ENCODE measurements at places on chromosomes 13 and 19.

GRCh38 chr19:16886305-16886880 is 2.4 kb upstream of the F2RL3 start:
- no peak for DNase-seq

- no peak for DNase-seq
Observed at GRCh38 chr19:3608750-3609322, 2.2 kb upstream of the TBXA2R start.

- DNase-seq, result peak; percentile 62
Observed at GRCh38 chr19:35509018-35509652, 4.3 kb downstream of the DMKN start.

- no peak for DNase-seq
Observed at GRCh38 chr13:71378961-71379905, 487.8 kb downstream of the DACH1 start.

DNA sequence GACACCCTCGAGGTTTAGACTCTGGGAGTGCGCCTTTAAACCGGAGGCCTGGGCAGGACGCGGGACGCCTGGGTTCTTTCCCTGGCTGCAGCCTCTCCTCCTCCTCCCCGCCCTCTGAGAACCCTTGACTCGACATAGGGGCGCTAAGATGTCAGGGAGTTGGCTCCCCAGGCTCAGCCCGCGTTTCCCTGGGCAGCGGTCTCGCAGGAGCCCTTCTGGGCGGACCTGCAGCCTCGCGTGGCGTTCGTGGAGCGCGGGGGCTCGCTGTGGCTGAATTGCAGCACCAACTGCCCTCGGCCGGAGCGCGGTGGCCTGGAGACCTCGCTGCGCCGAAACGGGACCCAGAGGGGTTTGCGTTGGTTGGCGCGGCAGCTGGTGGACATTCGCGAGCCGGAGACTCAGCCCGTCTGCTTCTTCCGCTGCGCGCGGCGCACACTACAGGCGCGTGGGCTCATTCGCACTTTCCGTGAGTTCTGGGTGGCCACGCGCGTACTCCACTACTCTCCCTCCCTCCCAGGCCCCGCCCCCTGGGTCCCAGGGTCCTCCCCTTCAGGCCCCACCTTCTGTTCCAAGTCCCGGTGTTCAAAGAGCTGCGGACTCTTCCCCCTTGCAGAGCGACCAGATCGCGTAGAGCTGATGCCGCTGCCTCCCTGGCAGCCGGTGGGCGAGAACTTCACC is 1.3 kb downstream of the ICAM5 start:
- DNase-seq, result peak; percentile 65

DNA sequence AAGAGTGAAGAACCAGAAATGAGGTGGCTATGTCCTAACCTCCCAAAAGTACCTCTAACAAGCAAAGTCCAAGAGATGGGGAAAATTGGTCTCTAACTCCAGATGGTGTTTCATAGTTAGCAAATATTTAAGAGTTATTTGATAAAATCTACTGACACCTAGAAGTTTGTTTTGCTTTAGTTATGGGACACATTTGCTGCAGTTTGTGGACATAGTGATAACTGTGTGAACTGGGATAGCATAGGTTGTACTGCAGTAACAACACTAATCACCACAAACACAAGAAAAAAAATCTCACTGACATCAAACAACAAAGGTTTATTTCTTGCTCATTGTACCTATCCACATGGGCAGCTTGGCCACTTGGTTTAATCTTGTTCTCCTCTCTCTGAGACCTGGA is 965.0 kb upstream of the SPRY2 start:
- no peak for DNase-seq

DNA sequence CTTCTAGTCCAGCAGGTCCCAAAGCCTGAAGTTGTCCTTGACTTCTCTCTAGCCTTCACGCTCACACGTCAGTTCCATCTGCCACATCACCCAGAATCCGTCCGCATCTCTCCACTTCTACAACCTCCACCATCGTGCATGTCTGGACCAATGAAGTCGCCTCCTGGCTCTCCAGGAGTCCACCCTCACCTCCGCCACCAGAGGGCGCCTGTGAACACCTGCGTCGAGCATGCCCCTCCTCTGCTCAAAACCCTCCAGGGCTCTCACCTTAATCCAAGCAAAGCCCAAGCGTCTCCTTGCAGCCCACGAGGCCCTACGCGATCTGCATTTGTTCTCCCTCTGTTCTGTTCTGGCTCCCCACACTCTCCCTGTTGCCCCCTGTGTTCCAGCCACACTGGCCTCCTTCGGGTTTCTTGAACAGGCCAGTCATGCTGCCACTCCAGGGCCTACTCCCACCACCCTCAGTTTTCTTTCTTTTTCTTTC is 3.7 kb downstream of the USHBP1 start:
- peak; percentile 89 for DNase-seq

DNA sequence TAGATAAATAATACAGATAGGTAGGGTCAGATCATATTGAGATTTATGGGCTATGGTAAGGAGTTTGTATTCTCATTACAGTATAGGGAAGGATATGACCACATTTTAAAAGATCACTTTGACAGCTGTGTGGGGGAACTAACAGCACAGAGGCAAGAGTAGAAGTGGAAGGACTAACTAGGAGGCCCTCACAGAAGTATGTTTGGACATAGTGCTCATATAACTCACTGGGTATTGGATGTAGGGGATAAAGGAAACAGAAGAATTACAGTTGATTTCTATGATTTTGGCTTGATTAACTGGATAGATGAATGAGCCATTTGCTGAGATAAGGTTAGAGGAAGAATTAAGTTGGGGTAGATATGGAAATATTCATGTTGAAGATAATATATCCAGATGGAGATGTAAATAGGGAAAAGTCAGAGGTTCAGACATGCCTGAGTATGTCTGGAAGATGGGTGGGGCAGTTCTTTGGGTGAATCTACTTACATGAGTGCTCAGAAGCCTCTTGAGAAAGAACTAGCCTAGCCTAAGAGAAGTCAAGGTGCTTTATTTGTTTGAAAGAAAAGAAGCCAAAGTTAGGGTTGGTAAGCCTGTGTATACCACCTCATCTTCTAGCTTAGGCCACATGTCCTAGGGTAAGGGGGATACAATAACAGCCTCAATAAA is 133.4 kb downstream of the NDFIP2 start:
- no peak for DNase-seq

DNA sequence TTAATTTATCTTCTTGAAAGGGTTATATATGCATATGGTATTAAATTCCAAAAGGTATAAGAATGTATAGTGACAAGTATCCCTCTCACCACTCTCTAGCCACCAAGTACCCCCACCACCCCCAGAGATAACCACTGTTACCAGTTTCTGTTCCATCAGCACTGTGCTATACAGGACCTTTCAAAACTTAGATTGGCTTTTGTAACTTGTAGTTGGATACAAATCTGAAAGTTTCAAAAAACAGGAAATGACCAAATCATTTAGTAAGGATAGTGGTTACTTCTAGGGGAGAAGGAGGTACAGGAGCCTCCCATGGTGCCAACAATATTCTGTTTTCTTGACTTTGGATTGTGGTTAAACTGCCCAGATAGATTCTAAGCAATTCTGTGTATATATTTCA is 56.7 kb downstream of the AKAP11 start:
- DNase-seq, result no peak

GRCh38 chr19:33167438-33167837 is 26.7 kb upstream of the LRP3 start:
- no peak for DNase-seq

- DNase-seq, result no peak
Observed at GRCh38 chr19:4754248-4754647, 30.6 kb upstream of the DPP9 start.

GRCh38 chr19:17526922-17527321 is 15.5 kb downstream of the PGLS start:
- no peak for DNase-seq

- DNase-seq, result no peak
Observed at GRCh38 chr19:3336680-3337523, 29.5 kb upstream of the NFIC start.

DNA sequence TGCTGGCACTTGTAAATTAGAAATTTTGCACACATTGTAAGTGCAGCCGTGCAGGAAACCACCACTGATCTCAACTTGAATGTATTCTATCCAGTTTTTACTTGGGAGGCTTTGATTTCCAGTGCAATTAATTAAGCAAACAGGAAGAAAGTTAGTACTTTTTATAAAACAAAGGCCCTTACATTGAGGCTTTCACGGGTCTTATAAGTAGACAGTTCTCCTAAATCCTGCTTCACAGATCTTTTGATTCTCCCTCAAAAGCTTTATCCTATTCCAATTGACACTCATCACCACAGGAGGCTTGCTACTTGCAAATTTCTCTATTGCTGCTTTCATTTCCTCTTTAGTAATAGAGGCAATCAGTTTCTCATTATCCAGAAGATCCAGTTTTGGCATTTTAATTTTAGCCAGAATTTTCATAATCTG is 90.1 kb downstream of the ERCC5 start:
- DNase-seq, result peak; percentile 18

DNA sequence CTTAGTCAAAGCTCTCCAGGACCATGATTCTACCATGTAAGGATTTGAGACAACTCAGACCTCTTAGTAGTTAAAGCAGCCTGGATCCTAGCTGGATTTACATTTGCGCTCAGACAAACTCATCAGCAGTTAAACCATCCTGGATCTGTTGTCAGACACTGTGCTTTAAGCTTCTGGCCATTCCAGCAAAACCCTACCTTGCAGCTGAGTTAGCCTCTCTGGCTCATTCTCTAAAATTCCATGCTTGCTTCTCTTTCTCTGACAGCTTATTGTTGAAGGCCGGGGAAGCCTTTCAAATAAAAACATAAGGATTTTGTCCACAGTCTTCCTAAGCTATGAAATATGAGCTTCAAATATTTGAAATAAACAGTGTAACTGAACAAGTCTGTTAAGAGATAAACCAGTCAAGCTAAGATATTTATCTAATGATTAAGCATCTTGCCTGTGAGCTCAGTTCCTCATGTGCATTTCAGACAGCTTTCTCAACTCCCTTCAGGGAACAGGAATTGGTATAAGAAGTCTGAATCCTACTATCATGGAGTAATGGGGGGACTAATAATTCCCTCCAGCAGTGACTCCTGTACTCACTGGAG is 89.3 kb downstream of the SLAIN1 start:
- DNase-seq, result no peak

DNA sequence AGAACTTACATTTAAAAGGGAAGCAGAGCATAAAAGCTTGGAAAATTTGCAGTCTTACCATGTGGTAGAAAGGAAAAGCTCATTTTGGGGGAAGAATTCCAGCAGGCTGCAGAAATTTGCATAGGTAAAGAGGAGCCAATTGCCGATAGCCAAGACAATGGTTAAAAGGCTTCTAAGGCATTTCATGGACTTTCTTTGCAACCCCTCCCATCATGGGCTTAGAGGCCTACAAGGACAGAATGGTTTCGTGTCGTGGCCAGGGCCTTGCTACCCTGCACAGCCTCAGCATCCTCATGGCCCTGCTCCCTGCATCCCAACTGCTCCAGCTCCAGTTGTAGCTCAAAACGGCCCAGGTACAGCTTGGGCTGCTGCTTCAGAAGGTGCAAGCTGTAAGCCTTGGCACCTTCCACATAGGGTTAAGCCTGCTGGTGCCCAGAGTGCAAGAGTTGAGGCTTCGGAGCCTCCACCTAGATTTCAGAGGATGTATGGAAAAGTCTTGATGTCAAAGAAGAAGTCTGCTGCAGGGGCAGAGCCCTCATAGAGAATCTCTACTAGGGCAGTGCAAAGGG is 420.3 kb downstream of the PCDH17 start:
- no peak for DNase-seq

GRCh38 chr13:85828094-85828684 is 29.0 kb upstream of the SLITRK6 start:
- peak; percentile 29 for DNase-seq

- DNase-seq, result no peak
Observed at GRCh38 chr19:13808856-13809255, 13.6 kb downstream of the ZSWIM4 start.

GRCh38 chr13:113589251-113589960 is 4.9 kb downstream of the TFDP1 start:
- no peak for DNase-seq

DNA sequence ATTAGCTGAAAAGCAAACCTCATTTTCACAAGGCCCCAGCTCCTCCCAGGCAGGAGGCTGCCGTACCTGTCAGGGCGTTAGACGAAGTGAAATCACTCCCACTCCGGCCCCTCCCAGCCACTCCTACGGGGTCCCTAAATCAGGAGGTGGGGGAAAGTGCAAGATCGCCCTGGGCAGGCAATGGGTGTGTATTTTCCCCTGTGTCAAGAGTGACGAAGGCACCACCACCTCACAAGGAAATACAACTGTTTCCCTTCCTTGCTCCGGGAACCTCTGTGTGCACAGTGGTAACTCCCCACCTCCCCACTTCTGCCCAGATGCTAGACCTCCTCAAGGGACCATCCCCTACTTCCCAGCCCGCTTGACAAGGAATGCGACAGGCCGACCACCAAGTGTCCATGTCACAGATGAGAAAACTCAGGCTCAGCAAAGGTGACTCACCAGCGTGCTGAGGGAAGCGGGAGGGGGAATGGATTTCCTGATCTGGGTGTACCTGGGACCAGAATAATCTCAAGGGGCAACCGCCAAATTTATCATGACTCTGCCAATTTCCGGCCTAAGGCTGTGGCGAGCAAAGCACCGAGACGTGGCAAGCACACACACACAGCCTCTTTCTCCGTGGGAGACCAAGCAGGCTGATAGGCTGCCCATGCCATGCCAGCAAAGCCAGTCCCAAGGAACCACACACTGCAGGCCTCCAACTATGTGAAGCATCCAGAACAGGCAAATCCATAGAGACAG is 7.3 kb downstream of the PPP6R1 start:
- DNase-seq, result no peak

GRCh38 chr13:111326621-111326965 is 6.2 kb downstream of the TEX29 start:
- no peak for DNase-seq

DNA sequence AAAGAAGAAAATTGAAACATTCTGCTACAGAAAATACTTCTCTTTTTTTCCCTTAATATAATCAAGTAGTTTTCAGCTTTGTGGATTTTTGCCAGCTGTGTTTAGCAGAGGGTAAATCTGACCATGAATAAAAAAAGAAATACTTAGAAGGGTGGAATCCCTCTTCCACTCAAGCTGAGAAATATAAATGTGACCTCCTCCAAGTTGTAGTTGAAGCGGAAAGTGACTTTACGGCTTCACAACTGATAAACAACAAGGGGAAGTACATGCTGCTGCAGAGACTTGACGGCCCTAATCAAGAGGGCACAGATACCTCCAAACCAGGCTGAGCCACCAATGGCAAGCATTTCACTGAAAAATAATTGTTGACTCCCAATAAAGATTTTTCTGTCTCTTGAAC is 785.0 kb downstream of the SLITRK5 start:
- no peak for DNase-seq

GRCh38 chr19:13583114-13583513 is 76.8 kb upstream of the CACNA1A start:
- DNase-seq, result no peak

DNA sequence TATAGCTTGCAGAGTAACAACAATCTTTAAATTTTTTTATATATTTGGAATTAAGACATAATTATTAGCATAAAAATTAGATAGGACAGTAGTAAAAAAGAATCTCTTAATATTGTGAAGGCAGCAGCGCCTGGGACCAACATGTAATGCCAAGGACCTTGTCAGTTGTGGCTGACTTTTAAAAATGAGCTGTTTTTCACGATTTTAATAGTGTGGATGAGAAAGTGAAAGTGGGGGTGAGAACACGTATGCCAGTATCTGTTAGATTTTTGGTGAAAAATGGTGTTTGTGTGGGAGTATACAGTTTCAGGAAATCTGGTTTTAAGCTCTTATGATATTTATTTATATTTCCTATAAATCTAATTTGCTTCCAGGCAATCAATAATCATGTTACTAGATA is 125.2 kb downstream of the LMO7 start:
- no peak for DNase-seq
